ENCODE measurements at places on chromosomes 11 and 22. TPM values are rescaled to one million over a fixed set of nuclear protein-coding genes. Genes with fewer than 3 reads are reported as not detected.

DNA sequence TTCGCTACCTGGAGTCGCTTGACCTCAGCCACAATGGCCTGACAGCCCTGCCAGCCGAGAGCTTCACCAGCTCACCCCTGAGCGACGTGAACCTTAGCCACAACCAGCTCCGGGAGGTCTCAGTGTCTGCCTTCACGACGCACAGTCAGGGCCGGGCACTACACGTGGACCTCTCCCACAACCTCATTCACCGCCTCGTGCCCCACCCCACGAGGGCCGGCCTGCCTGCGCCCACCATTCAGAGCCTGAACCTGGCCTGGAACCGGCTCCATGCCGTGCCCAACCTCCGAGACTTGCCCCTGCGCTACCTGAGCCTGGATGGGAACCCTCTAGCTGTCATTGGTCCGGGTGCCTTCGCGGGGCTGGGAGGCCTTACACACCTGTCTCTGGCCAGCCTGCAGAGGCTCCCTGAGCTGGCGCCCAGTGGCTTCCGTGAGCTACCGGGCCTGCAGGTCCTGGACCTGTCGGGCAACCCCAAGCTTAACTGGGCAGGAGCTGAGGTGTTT, 12.8 kb downstream of the TSKU start:
- no peak for DNase-seq

The SLC35F2 gene
- 19.0 TPM for polyA plus RNA-seq

- no peak for DNase-seq
These were observed 23.9 kb downstream of the PHLDB1 start for GRCh38 chr11:118631142-118631909.

The GNB1L gene
- 3.5 TPM for polyA plus RNA-seq

The CDON gene
- 24.2 TPM for polyA plus RNA-seq

DNA sequence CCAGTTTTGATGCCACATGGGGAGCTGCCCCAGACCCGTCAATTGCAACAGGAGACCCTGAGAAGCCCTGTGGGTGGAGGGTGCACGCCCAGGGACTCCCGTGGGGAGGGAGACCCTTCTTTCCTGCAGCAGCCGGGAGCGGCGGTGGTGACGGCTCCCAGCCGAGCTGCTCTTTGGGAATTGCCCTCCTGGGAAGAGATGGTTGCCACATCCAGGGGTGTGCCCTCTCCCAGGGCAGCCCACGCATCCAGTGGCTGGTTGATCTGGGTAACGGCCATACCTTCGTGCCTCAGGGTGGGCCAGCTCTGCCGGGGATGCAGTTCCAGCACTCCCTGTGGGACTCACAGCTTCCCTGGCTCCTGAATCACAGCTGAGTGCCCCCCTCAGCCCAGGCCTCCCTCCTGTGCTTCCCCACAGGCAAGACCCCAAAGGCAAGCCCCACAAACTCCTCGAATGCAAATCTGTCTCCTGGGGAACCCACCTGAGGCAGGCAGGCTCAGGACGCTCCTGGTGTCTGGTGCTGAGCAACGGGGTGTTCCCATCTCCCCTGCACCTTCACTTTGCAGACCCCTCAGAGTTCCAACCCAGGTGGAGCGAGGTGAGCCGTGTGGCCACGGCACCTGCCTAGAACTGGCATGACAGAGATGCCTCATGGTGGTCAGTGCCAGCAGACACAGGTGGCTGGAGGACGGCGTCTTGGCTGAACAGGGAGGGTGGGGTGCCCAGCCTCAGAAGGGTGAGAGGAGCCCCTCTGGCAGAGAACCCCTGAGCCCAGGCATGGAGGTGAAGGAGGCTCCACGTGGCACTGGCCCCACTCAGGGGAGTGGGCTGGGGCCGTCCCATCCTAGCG, 1027.4 kb downstream of the BRD1 start:
- DNase-seq = no peak

DNA sequence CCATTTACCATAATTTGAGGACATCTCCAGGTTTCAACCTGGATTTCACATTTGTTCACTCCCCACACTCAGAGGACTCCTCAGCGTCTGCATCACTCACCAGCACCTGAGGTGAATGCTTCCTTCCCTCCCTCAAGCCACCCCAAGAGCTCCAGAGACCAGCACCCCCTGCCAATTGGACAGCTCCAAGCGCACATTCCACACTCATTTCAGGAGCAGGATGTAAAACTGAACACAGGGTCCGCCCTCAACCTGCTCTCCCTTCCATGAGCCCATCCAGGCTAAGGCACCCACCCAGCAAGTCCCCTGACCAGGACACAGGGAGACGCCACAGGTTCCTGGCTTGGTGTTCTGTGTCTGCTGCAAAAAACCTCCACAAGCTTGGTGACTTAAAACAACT, 3.9 kb downstream of the SCGB1D1 start:
- no peak for DNase-seq

- DNase-seq = no peak
These were observed 4.1 kb upstream of the SEPTIN5 start for GRCh38 chr22:19710020-19710768.

DNA sequence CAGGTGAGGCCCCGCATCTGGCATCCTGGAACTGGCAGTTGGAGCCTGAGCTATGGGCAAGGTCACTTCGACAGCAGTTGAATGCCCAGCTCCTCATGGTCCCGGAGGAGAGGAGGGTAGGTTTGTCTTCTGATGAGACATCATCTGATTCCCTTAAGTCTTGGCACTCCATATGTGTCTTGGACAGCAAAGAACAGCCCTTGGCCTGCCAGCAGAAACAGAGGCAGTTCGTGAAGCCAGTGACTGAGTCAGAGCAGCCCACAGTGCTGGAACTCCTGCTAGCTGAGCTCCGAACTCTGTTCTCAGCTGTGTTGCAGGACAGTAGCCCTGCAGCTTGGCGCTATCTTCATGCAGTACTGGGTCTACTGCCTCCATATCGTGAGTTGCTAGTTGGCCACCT, 1.0 kb downstream of the DNHD1 start:
- no peak for DNase-seq

- no peak for DNase-seq
These were observed 133.2 kb downstream of the SLC1A2 start for GRCh38 chr11:35286126-35286525.

DNA sequence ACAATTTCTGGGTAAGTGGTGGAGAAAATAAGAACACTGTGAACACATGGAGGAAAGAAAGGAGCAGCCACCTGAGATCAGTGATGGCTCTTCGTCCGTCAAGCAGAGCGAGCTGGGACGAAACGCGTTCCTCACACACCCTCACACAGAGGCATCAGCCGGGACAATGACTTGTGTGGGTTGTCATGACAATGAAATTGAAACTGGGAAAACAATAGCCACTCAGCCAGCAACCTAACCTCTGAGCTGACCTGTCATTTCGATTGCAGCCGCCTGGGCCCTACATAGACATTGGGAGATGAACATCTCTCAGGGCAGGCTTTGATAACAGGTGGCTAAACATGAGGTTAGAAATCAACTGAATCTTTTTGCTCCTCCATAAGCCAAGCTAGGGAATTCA, 51.3 kb downstream of the TRIM29 start:
- no peak for DNase-seq

The EIF4ENIF1 gene
- polyA plus RNA-seq = 50.1 TPM

DNA sequence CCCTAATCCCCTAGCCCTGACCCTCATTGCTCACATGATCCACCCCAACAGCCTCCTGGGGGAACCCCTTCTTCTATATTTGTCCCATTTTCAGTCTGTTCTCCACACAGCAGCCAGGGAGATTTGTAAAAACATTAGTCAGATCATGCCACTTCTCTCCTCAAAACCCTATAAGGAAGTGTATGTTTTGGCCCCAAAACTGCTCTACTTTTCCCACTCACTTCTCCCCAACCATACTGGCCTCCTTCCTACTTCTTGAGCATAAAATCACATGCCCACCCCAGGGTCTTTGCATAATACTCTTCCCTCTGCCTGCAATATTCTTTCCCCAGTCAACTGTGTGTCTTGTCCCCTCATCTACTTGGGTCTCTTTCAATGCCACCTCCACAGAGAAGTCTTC, 4.7 kb upstream of the SLC22A12 start:
- no peak for DNase-seq

The KRTAP5-1 gene
- polyA plus RNA-seq = not detected

- DNase-seq = no peak
These were observed 38.1 kb downstream of the ARHGAP1 start for GRCh38 chr11:46662366-46662765.

- DNase-seq = no peak
These were observed 619 bp downstream of the LRRC75B start for GRCh38 chr22:24592058-24592850.

The KRTAP5-2 gene
- polyA plus RNA-seq = 0.21 TPM

The TEX12 gene
- not detected for polyA plus RNA-seq

The FOXRED2 gene
- polyA plus RNA-seq = 23.2 TPM

The UPK3A gene
- 0.15 TPM for polyA plus RNA-seq

- DNase-seq = no peak
These were observed 1.3 kb downstream of the MACROD1 start for GRCh38 chr11:64164392-64165312.

DNA sequence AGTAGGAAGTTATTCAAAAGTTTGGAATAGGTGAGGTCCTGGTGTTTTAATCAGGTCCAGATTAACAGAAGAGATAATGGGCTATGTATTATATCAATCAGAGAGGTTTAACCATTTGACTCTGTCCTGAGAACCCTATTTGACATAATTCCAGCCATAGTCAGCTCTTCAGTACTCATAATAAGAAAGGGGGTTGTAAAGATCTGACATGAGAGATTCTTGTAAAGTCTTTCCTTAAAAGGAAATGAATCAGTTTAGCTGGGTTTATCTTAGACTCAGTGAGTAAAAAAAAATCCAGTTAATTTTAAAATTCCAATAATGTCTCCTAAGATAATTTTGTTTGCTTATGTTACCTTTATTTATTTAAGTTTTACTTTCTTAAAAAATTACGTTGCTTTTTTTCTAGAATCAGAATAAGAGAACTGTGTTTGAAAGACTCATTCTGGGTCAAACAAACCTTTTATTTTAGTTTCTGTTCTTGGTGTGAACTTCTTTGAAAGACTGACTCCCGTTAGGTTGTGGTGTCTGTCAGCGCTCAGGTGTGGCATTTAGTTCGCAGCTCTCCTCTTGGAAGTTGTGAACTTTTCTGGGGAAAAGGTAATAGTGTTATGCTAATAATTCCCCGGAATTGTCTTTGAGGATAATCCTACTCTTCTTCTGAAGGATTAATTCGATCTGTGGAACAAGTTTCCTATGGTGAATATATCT, 20.5 kb downstream of the NUCB2 start:
- no peak for DNase-seq

DNA sequence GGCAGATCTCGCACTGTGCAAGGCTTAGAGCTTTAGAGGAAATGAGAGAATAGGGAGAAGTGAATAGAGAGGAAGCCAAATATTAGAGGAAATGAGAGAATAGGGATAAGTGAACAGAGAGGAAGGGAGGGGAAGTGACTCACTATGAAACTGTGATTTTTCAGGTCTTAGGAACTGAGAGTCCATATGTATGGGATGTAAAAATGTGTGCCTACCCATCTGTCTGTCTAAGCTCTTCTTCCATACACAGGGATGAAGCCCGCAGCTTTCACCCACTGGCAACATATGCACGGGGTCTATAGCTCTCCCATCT, 6.4 kb upstream of the CCDC86 start:
- DNase-seq = no peak

GRCh38 chr11:64447831-64448598, 89.1 kb downstream of the RPS6KA4 start:
- no peak for DNase-seq

The ANKK1 gene
- 0.21 TPM for polyA plus RNA-seq

- DNase-seq = no peak
These were observed 172.3 kb upstream of the SOX6 start for GRCh38 chr11:16528639-16529038.

GRCh38 chr11:77479746-77480352, 6.0 kb upstream of the PAK1 start:
- no peak for DNase-seq

DNA sequence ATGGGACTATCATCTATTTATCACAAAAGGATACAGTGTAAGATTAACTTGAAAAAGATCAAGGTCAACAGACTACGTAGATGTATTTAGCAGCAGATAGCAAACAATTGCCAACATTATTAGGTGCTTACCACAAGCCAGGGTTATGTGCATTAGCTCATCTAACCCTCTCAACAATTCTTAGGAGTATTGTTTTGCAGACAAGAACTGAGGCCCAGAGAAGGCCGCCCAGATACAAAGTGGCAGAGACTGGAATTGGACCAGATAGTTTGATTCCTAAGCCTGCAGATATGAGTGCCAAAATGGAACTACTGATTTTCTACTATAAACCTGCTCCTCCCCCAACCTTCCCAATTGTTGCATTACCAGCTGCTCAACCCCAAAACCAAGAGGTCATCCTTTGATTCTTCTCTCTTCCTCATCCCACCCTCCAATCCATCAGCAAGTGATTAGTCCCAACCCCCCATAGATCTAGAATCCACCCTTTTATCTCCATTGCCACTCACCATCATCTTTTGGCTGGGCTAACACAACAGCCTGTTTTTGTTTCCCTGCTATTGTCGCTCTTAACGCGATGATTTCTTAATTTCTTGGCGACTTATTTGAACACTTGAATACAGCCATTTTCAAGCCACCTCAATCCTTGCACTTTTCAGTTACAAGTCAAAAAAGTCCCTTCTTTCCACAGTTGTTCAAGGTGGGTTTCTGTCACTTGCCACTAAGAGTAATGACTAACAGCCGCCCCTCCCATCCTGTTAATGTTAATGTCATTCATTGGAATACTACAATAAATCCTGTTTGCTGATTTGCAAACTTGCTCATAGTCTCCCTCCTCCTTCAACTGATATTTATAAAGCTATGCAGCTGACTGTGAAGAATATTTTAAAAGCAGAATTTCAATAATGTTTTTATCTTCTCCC, 2.7 kb downstream of the TMEM123 start:
- no peak for DNase-seq

The SERPINH1 gene
- 291 TPM for polyA plus RNA-seq

The GPR83 gene
- 0.61 TPM for polyA plus RNA-seq

DNA sequence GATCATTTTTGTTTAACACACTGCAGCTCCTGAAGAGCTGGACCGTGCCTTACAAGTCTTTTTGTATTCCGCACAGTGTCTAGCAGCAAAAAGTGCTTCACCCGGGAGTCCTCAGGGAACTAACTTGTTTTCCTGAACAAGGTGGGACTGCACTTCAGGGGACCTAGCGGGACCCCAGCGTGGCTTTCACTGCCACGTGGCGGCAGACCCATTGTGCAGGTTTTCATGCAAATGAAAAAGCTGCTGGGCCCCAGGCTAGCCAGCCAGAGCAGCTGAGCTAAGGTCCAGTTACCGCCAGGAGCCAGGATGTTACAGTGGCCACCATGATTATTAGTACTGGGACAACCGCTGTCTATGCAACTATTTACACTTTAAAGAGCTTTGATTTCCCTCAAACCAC, 90.6 kb downstream of the FAR1 start:
- DNase-seq = no peak

The IGLL1 gene
- polyA plus RNA-seq = 0.98 TPM

- no peak for DNase-seq
These were observed 81.9 kb upstream of the PICALM start for GRCh38 chr11:86150847-86151173.

The TSSC4 gene
- 33.3 TPM for polyA plus RNA-seq

GRCh38 chr22:32649515-32650200, 151.8 kb upstream of the TIMP3 start:
- DNase-seq = no peak

DNA sequence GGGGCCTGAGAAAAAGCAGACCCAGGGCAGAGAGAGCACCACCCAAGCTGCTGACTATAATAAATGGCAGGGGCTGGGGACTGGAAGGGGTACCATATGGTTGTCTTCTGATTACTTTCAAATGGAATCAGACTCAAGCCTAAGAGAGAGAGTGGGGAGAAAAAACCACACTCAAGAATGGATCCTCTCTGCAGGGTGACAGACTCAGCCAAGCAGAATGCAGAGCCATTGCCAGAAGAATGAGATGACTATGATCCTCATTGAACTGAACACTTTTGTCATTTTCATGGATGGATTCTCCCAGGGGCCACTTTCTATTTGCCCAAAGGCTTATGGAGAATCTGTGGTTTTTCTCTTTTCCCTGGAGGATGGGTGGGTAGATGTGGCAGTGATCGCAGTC, 8.7 kb downstream of the UBASH3B start:
- DNase-seq = no peak
